Cerebellum (tissue), 4 donors: ENCODE measurements at places on chromosomes 3 and 15.
A peak's percentile ranks its signal among the peaks of the same experiment; 100 is the strongest.

DNA sequence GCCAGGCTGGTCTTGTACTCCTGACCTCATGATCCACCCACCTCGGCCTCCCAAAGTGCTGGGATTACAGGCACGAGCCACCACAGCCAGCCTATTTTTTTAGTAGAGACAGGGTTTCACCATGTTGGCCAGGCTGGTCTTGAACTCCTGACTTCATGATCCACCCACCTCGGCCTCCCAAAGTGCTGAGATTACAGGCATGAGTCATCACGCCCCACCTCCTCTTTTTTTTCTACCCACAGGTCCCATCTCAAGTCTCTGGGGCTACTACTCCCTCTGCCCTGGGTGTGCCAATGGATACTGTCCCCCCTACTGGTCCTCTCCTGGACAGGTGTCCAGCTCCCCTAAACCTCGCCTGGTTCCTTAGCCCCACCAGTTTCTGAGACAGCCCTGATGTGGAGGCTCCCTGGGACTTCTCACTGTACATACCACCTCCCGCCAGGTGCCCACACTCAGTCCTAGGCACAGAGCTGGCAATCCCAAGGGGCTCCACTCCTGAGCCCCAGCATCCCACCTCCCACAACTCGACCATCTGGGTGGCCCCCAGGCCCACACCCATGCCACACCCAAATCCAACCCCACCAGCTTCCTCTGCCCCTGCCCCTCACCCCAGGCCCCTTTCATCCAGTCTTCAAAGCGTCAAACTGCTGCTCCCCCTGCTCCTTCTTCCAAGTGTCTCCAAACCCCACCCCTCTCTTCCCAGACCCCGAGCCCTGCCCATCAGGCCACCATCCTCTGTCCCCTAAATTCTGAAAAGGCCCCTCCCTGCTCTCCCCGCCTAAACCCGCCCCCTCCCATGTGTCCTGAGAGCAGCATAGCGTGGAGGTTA, 13.1 kb upstream of the CYP11A1 start:
- DNase-seq, result no peak

- no peak for DNase-seq
These were observed 49.3 kb downstream of the HES1 start for GRCh38 chr3:194185221-194185620.

- no peak for DNase-seq
These were observed 149.6 kb downstream of the OPA1 start for GRCh38 chr3:193742628-193743027.

GRCh38 chr15:62951481-62951880, 91.1 kb upstream of the TPM1 start:
- DNase-seq, result peak; percentile 38

- no peak for DNase-seq
These were observed 328.3 kb upstream of the AGTR1 start for GRCh38 chr3:148369381-148369780.

DNA sequence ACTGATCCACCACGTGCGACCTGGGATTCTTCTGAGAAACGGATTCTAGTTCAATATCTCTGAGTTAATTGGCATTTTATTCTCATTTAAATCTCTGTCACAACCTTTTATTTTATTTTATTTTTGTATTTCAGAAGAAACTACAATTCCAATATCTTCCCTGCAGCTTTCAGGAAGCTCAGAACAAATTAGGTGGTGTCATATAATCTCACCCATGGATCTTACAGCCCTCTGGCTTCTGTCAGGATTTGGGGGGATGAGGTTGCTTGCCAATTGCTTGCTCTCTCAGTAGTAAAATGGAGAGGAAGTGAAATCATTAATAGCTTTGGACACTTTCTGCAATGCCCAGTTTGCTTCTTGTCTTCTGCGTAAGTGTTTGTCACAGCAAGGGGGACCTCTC, 205.4 kb downstream of the TLE3 start:
- DNase-seq, result no peak

- DNase-seq, result no peak
These were observed 91.0 kb downstream of the IGSF11 start for GRCh38 chr3:118943597-118943996.

DNA sequence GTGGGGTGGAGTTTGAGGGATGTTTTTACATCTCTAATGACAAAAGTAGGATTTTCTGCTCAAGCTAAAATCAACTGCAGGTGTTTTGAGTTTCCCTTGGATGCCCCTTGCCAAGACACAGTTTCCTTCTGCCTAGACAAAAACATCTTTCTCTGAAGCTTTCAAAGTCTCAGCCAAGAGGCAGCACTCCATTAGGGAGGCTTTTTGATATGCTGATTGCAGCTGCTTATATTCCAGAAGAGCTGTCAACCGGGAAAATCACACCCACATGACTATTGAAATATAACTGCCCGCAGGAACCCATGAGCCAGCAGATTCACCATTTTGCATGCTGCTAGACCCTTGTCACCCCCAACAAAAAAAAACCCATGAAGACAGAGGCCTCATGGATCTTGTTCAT, 27.5 kb upstream of the ZNF148 start:
- DNase-seq, result no peak

DNA sequence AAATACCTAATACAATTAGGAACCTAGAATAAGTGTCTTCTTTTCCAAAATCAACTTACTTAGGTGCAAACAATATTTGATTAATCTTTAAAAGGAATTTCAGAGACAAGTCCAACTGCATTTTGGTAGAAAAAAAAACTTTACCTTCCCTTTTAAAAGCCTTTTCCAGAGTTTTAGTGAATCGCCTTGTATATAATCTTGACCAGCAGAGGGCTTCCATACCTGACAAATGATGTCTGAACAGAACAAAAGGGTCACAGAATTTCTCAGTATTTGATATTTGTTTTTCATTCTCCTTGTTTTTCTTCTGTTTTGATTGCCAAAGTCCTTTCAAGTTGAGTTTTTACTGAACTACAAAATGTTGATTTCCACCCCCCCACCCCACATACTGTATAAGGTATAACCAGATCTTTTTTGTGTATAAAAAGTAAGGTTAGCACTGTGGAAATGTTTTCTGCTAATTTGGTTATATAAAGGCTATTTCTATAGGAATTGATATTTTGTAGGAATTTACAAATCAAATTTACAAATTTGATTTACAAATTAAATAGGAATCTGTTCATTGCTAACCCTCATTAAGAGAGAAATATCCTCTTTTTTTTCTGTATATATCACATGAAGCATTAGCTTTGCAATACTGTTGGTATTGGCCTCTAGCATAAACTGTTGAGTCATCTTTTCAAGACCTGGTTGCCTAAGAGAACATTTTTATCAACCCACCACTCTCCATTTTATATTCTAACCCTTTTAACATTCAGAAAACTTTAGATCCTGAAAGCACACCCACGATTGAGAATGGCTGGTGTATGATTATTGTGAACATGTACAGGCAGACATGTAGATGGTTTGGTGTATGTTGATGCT, 464.1 kb upstream of the RARB start:
- DNase-seq, result no peak

GRCh38 chr3:151345859-151346258, 16.5 kb upstream of the P2RY13 start:
- DNase-seq, result no peak
